ENCODE measurements at places on chromosomes 1 and 21.

- DNase-seq: no peak
These were observed 5.6 kb upstream of the LRRC3 start for GRCh38 chr21:44449473-44450363.

DNA sequence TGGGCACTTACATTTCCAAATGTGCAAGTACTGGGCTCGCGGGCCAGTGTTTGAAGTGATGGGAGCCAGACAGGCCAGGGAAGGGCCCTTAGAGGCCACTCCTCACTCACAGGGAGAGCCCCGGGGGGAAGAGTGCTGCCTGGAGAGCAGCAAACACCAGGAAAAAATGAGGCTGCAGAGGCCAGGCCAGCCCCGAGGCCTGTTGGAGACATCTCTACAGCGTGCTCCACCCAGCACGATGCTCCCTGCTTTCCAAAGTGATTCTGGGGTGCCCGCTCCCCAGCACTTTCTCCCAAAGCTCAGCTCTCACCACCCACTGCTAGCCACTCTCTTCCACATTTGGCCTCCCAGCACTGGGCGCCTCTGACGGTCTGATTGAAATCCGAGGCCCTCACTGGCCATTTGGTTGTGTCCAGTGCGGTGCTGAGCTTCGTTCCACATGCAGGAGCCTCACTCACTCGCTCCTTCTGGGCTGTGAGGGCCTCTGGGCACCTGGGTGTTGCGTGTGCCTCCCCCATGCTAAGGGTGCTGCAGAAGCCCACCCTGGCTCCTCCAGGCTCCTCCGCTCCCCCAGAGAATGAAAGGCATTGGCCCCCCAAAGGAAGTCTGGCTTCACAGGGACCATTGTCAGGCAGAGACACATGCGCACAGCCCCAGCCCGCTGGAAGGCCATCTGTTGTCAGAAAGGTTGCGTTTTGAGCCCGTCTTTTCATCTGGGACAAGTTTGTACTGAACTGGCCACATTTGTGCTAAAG lies 385.4 kb upstream of the VAMP3 start:
- DNase-seq: no peak

DNA sequence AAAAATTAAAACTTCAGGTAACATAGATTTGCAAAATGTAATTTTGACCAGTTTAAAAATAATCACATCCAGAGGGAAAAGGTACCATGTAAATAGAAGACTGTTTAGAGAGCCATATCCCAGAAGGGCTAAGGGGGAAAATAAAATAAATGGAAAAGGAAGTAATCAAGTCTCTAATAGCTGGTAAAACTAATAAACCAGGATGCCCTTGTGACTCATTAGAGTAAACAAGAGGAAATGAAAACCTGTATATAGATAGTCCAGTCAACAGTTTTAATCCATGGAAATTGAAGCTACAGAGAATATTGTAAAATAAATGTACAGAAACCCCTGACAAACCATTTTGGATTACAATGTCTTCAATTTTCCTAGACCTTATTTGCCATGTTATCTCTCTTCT lies 698.0 kb upstream of the RGS18 start:
- DNase-seq: no peak

GRCh38 chr1:43979528-43980254 lies 681 bp downstream of the B4GALT2 start:
- DNase-seq: peak; percentile 27

DNA sequence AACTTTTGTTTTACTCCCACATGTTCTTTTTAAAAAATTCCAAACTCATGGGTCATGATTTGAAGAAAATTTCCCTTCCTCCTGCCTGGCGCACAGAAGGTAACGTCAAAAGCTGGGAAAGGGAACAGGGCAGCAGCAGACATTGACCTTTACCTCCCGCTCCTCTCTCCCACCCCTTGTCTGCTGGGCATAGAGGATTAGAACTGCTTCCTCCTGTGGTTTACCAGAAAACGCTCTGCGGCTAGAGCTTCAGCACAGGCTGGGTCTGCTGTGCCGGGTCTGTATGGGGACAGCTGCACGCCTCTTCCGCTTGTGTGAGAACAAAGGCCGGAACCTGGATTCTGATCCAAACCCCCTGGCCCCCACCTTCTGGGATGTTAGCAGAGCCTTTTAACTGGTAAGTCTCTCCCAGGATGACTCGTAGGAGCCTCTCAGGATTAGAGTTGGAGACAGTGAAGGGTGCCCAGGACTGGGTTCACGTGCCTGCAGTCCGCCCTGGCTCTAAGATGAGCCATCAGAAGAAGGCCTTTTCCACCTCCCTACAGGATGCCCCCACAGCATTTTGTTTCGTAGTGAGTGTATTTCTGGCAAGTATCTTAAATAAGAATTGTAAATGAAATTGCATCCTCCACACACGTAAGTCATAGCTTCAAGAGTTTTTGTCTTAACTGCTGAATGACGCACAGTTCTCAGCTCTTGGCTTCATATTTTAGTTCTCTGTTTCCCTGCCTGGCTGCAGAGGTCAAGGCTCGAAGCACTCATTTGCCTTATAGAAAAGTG lies 5.2 kb downstream of the H6PD start:
- no peak for DNase-seq

DNA sequence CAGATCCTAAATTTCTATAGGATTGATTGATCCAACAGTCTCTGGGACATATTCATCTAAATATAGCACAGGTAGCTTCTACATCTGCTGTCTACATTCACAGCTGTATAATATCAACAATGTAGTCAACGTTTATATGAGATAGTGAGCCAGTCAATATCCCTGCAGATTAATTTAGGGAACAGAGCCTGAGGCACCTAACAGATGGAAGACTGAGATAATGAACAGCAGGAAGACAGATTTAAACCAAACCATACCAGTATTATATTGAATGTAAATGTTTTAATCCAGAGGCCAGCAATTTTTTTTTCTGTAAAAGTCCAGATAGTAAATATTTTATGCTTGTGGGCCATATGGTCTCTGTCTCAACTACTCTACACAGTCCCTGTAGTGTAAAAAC lies 2072.4 kb downstream of the MRPL39 start:
- DNase-seq: no peak

- no peak for DNase-seq
These were observed 41.8 kb downstream of the CDCP2 start for GRCh38 chr1:54110996-54111395.

DNA sequence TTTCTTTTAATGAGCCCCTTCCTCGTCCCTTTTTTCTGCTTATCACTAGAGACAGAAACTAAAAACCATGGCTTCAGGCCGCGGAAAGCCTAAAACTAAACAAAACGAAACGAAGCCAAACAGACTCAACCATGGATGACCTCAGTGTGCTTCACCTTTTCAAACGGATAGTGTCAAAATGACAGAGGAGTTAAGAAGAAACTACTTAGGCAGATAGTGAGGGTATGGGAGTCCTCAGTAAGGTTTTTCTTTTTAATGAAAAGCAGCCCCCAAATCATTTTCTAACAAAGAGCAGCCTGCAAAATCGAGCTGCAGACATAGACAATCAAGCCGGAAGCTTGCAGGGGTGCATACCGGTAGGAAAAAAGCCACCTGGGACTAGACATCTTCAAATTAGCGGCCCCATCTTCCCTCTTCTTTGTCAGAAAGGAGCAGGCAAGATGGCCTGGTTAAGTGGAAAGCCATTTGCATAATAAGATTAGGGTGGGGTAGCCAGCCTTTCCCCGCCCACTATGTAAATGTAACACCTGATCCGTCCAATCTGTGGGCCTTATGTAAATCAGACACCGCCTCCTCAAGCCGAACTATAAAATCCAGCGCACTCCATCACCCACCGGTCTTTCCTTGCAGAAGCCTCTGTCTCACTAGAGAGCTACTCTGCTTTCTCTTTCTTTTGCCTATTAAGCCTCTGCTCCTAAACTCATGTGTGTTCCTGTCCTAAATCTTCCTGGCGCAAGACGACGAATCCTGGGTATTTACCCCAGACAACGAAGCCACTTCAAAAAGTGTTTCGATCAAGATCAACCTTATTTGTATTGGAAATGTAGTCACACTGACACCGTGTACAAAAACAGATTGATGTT lies 6.2 kb upstream of the ERO1B start:
- no peak for DNase-seq

GRCh38 chr1:20343149-20343937 lies 52.7 kb downstream of the VWA5B1 start:
- no peak for DNase-seq

DNA sequence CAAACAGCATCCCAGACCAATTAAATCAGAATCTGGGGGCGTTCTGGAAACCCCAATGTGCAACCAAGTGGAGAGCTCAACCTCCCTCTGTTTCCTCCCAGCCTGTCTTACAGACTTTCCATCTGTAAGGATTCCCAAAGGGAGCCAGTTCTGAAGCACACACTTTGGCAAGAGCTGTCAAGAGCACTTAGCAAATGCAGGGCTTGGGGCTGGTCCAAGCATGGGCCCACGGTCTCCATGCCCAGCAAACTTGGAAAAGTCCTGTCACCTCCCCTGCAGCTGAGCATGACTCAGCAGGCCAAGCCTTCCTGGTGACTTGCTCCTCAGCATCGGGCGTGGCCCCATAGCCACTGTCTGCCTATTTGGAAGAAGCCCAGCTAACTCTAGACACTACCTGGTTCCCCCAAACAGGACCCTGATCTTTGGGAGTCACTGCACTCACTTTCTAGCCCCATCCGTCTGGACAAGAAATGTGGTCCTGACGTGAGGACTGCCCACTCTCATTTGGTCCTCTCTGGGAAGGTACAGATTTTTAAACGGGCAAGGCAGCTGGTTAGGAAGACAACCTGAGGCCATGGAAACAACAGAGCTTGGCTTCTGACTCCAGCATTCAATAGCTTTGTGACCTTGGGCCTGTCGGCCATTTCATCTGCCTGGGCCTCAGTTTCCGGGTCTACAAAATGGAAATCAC lies 16.9 kb downstream of the SLC2A1 start:
- no peak for DNase-seq

- no peak for DNase-seq
These were observed 341.2 kb downstream of the HHAT start for GRCh38 chr1:210669951-210670350.

DNA sequence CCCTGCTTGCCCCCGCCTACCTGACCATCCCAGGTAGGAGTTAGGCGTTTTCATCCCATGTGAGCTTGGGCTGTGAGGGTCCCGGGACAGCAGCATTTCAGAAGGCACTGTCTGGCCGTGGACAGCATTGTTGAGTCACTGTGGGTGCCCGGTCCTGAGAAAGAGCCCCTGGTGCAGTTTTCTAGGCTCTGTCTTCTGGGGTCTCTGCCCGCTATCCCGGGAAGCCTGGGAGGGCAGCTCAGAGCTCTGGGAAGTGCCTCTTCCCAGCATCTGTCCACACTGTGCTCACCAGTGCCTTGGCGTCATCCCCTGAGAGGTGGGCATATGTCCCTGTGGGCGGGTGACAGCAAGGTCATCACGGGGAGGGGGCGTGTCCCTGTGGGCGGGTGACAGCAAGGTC lies 11.4 kb upstream of the ZNF669 start:
- no peak for DNase-seq

GRCh38 chr1:46526691-46527291 lies 24.7 kb downstream of the KNCN start:
- no peak for DNase-seq

DNA sequence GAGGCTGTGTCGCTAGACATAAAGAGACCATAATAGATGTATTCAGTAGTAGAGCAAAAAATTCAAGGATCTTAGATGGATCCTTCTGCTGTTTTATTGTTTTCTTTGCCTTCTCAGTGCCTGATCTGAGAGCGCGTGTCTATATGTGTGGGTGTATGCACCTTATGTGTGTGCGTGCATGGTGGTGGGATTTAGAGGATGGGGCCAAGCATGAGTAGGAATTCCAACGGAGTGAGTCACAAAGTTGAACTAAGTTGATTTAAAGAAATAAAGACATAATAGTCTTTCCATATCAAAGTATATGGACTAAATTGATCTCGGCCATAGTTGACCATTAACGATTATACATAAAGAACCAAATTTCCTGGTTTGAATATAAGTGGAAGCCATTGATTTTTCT lies 178.7 kb downstream of the CYYR1 start:
- DNase-seq: no peak

DNA sequence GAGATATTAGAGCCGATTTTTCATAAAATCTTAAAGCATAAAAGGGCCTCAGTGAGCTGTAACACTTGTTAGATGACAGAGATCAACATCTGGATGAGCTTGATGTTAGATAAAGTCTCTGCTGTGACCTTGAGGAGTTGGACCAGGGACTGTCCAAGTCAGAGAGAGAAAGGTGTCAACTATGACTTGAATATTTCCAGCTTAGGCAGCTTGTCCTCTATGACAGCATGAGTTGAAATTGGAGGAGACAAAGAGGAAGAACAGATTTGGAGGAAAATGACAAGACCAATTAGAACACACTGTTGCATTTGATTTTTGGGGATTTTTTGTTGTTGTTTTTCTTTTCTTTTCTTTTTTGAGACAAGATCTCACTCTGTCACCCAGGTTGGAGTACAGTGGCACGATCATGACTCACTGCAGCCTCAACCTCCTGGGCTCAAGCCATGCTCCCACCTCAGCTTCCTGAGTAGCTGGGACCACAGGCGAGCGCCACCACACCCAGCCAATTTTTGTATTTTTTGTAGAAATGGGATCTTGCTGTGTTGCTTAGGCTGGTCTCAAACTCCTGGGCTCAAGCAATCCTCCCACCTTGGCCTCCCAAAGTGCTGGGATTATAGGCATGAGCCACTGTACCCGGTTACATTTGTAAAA lies 35.3 kb upstream of the CLIC4 start:
- DNase-seq: no peak

DNA sequence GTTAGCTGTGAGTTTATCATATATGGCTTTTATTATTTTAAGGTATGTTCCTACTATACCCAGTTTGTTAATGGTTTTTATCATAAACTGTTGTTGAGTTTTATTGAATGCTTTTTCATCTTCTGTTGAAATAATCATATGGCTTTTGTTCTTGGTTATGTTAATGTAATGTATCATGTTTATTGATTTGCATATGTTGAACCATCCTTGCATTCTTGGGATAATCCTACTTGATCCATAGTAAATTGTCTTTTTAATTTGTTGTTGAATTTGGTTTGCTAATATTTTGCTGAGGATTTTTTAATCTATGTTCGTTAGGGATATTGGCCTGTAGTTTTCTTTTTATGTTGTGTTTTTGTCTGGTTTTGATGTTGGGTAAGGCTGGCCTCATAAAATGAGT lies 185.6 kb downstream of the PAPPA2 start:
- DNase-seq: no peak

GRCh38 chr1:37439349-37439995 lies 34.9 kb upstream of the ZC3H12A start:
- DNase-seq: no peak

DNA sequence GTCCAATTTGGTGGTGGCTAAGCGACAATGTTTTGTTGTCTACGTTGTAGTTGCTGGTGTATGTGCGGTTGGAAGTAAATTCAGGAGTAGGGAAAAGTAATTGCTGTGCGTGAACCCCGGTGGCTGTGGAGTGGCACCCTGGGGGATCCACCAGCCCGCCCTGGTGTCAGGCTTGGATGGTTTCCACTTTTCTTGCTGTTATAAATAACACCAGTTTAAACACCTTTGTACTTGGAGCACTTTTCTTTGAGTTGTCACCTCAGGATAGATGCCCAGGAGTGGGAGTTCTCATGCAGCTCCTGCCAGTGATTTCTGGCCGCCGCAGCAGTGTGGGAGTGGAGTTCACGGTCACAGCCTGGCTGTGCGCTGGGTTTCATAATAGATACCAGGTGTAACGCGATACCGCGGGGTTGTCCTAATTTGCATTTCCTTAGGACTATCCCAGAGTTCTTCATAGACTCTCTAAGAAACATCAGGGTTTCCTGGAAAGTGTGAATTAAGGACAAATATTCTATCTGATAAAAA lies 12.8 kb upstream of the TMEM200B start:
- DNase-seq: no peak

GRCh38 chr1:69836971-69837636 lies 269.4 kb downstream of the LRRC7 start:
- DNase-seq: no peak

- DNase-seq: no peak
These were observed 18.7 kb downstream of the HTR6 start for GRCh38 chr1:19683351-19683750.

Data from stimulated activated CD4-positive, alpha-beta T cell treated with anti-CD3 and anti-CD28 coated beads, TNF-alpha, amount 100 ng/mL, for 1 hour (primary cell).